ENCODE measurements at places on chromosomes 1 and 21.

DNA sequence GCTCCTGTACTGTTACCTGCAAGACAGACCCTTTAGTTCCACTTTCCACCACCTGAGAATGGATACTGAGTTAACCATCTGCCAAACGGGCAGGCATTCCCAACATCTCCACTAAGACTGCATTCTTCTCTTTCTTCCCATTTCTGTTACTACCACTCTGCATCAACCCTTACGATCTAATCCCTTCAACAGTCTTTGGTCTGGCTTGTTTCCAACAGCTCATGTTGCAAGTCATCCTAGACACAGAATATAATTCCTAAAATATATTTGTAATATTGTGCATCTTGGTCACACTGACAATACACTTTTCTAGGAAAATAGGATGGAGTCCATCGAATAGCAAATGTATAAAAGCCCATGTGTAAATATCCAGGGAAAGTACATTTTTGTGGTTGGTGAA, 166.7 kb downstream of the SIPA1L2 start:
- DNase-seq = no peak

- no peak for DNase-seq
Observed at GRCh38 chr1:56374026-56374974, 205.1 kb downstream of the PLPP3 start.

DNA sequence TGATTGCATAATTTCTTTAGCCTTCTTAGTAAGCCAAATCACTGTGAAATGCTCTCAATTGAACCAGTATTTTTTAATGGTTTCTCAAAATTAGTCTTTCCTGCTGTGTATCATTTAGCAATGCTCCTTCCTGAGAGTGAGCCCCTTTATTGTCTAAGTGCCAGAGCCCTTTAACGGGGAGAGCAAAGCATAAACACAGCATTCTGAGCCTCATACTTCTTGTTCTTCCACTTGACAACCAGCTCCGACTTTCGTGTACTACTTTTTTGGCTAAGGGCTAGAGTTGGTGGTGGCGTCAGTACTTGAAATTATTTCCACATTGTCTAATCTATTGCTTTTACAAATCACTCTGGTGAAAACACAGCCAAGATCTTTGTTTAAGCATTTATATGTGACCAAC, 299.0 kb downstream of the TPR start:
- DNase-seq = no peak

- DNase-seq = no peak
Observed at GRCh38 chr1:229104654-229105053, 166.3 kb upstream of the RAB4A start.

GRCh38 chr1:232893481-232894313, 56.7 kb upstream of the NTPCR start:
- no peak for DNase-seq

DNA sequence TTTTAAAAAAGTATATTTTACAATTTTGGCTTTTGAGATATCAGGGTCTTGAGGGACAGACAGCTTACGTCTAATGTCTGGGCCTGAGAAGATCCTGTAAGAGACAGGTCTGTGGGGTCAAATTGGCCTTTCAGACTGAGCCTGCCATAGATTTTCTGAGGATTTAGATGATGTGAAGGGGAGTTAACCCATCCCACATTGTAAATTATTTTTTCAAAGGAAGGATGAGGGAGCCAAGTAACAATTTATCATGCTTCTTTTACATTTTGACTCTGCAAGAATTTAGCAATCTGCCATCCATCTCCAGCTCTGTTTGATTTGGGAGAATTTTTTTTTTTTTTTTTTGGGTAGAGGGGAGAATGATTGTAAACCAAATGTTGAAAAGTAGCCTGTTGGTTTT, 160.9 kb downstream of the ROR1 start:
- no peak for DNase-seq

- no peak for DNase-seq
Observed at GRCh38 chr1:112828716-112829115, 113.6 kb upstream of the PPM1J start.

DNA sequence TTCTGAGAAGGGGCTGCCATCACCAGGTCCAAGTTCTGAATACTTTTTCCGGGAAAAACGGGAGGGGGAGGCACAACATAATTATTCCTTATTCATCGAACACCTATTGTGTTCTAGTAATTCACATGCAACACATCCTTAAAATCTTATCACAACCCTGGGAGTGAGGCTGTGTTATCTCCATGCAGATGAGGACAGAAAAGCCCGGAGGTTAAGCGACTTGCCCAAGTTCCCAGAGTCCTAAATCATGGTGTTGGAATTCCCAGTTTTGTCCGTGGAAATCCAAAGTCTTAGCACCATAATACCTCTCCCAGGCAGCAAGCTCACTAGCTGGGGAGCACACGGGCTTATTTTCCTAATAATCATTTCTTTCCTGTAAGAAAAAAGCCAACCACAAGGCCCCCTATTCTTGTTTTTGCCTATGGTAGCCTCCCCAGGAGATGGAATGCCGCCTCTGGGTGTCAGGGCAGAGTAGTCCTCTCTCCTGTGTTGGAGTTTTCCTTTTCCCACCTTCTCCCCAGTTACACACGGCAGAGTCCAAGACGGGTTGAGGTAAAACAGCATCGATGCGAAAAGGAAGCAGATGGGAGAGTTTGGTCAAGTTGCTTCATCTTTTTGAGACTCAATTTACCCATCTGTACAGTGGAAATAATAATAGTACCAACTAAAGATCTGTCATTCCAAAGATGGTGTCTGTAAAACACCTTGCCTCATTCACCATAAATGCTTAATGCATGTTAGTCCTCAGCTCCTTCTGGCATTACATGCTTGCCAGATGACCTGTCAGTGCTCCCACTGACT, 228.0 kb upstream of the TMEM51 start:
- DNase-seq = no peak

DNA sequence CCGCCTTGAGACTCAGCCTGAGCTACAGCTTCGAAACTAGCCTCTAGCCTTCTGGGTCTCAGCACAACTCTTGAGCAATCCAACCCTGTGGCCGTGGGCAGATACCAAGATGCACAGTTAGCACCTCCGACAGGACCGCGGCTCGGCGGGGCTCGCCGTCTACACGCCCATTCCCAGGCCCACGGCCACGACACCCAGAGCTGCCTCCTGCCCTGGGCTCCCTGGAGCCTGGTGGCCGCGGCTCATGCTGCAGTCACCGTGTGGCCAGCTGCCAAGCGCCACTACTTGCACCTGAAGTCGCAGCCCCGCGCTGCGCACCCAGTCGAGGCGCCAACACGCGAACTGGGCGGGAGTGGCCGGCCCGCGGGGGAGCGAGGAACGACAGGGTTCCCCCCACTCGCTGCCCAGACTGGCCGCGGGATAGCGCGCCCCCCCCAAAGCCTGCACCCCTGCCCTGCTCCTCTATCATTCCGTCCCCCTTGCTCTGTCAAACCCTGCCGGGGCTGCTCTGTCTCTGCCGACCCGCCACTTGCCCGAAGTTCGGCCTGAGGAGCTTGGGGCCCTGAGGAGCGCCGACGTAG, 729 bp upstream of the CDCA8 start:
- no peak for DNase-seq

- DNase-seq = no peak
Observed at GRCh38 chr1:36594023-36594422, 111.3 kb upstream of the CSF3R start.

DNA sequence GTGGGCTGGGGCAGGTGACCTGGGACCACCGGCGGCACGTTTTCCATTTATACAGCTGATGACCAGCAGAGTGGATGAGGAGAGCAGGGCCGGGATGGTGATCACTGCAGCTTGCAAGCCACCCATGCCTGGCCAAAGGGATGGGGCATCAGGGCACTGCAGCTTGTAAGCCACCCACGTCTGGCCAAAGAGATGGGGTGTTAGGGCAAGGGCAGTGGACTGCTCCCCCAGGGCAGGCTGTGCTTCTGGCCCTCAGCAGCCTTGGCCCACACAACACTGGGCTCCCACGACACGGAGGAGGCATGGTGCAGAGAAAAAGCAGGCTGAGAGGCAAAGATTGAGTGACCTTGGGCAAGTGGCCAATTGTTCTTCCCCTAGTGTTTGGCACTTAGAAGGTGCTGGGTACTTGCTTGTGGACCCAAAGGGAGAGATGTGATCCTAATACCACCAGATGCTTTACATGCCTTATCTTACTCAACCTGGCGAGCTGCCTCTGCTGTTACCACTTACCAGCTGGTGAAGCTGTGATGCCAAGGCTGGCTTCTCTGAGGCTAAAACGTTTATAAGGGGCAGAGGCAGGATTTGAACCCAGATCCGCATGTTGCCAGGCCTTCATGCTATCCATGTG, 48.3 kb downstream of the TRIM62 start:
- no peak for DNase-seq

GRCh38 chr1:164716992-164717703, 158.2 kb downstream of the PBX1 start:
- DNase-seq = no peak

- DNase-seq = no peak
Observed at GRCh38 chr1:215605011-215605621, 38.0 kb downstream of the KCTD3 start.

- no peak for DNase-seq
Observed at GRCh38 chr1:39117899-39118450, 86.5 kb upstream of the MACF1 start.

DNA sequence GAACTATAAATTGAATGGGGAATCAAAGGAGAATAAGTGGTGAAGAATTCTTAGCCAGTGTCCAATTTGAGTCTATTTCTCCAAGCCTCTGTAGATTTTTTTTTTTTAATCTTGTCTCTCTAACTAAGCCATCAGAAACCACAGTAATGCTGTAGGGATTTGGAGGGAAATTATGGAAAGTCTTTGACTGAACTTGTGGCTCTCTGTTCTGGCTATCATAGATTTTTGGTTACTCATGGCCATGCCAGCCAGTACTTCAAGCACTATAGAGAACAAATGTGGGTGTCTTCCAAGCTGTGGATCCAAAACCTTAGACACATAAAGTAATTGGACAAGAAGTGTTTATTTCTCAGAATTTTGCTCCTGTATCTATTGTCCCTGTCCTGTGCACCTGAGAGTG, 147.9 kb downstream of the LRRC40 start:
- DNase-seq = no peak

DNA sequence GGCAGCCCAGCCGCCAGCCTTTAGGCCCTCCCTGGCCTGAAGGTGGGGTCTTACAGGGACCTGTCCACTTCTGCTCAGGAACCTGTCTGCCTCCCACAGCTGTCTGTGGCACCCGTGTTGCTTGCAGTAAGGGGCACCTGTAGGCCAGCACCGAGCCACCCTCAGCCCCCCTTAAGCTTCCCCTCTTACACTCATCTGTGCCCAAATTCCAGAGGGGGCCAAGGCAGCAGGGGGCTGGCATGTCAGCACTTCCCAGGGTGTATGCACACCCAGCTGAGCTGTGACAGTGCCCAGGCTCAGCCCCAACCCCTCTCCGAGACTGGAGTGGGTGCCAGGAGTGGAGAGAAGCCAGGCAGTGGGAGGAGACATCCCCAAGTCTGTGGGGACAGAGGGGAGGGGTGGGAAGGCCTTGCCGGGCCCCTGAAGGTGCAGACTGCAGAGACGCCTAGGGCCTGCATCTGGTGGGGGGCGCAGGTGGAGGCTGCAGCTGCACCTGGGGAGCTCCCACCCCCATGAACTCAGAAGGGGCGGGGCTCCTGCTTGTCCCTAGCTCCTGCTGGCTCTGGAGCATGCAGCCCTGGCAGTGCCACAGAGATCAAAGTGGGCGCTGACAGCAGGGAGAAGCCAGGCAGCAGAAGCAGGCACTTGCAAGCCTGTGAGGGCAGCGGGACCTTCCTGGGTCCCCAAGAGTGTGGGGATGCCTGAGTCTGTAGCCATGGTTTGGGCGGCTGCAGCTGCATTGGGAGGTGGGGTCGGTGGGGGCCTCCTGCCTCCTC, 5.4 kb upstream of the SLC2A7 start:
- no peak for DNase-seq

DNA sequence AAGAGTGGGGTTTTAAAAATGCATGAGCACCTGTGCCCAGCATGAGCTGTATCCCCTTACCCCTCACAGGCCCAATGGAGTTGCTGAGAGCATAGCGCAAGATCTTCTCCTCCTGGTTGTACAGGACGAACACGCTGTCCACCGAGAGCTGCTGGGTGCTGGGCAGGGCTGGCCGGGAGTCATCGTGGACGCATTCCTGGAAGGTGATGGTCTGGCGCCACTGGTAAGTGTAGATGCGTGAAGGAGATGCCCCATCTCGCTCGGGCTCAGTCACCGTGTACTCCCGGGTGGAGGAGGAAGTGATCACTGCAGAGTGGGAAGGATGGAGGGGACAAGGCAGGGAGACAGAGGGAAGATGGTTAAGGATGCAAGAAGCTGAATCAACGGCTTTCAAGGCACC, 39.1 kb downstream of the NID1 start:
- no peak for DNase-seq

DNA sequence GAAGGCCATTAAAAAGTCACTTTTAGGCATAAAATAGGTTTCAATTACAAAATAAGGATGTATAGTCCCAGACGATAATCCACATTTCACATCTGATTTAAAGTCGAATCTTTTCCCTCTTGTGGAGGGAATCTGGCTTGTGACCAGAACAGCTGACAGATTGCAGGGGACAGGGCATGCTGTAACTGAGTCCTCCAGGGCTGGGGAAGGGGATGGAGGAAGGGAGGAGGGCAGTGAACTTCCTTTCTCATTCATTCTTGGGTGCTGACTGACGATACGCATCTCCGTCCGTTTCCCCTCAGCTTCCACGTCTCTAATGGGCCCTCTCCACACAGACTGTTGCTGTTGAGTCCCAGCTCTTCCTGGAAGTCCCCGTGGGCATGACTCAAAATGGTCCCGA, 108.1 kb upstream of the CSF3R start:
- DNase-seq = no peak

- DNase-seq = no peak
Observed at GRCh38 chr21:42734323-42734971, 81.0 kb downstream of the PDE9A start.

DNA sequence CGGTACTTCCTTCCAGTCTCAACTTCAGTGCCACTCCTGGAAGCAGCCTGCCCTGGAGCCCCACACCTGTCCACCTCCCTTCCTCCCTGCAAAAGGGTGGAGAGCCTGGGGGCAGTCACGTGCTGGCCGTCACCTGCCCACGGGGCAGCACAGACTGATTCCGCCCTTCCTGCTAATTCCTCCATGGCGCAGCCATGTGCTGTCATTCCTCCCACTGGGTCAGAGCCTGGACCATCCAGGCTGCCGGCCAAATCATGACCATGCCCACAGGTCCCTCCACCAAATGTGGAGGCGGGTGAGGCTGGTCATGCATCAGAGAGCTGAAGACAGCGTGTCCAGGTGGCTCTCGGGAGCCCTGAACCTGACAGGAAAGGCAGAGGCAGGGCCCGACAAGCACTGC, 24.4 kb upstream of the GPR153 start:
- no peak for DNase-seq

- no peak for DNase-seq
Observed at GRCh38 chr21:23131177-23131576, 2133.0 kb downstream of the NCAM2 start.

- no peak for DNase-seq
Observed at GRCh38 chr1:208682664-208683013, 438.5 kb upstream of the PLXNA2 start.

- no peak for DNase-seq
Observed at GRCh38 chr1:178935610-178936009, 64.7 kb upstream of the ANGPTL1 start.

GRCh38 chr1:22749919-22750684, 39.5 kb downstream of the EPHB2 start:
- DNase-seq = peak; percentile 18

GRCh38 chr1:160171354-160171753, 19.0 kb upstream of the CASQ1 start:
- no peak for DNase-seq

- no peak for DNase-seq
Observed at GRCh38 chr1:42740851-42741580, 980 bp upstream of the CLDN19 start.

GRCh38 chr1:51506537-51506936, 12.5 kb downstream of the EPS15 start:
- DNase-seq = no peak

All from CD4-positive, alpha-beta T cell treated with Interferon gamma for 1 hour (primary cell).